HFF-Myc (cell line): ENCODE measurements at places on chromosomes 2 and 18.

- DNase-seq = no peak
Measured at GRCh38 chr2:148968776-148969319, 69.7 kb upstream of the LYPD6B start.

GRCh38 chr2:223604231-223604630 lies 2.1 kb upstream of the SCG2 start:
- DNase-seq = no peak

DNA sequence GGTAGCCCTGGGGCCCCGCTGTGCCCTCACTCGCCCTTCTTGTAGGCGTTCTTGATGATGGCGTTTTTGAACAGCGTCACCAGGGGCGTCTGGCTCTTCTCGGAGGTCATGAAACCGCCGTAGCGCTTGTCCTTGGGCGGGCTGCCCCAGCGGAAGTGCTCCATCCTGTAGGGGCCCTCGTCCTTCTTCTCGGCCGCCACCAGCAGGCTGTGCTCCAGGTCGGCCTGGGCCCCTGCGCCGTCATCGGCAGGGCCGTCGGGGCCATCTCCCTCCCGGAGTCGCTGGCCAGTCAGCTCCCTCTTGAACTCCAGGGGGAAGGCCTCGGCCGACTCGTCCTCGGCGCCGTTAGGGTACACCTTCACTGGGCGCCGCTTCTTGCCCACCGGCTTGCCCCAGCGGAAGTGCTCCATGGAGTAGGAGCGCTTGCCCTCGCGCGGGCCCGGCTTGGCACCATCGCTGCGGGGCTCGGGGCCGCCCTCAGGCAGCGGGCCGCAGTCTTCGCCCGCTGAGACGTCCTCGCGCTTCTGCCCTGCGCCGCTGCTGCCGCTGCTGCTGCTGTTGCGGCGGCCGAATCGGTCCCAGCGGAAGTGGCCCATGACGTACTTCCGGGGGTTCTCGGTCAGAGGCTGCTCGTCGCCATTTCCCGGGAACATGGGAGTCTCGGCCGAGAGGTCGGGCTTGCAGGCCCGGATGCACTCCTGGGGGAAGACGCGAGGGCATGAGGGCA lies 7.2 kb downstream of the POMC start:
- no peak for DNase-seq

GRCh38 chr2:100783987-100784386 lies 36.0 kb upstream of the NPAS2 start:
- no peak for DNase-seq

DNA sequence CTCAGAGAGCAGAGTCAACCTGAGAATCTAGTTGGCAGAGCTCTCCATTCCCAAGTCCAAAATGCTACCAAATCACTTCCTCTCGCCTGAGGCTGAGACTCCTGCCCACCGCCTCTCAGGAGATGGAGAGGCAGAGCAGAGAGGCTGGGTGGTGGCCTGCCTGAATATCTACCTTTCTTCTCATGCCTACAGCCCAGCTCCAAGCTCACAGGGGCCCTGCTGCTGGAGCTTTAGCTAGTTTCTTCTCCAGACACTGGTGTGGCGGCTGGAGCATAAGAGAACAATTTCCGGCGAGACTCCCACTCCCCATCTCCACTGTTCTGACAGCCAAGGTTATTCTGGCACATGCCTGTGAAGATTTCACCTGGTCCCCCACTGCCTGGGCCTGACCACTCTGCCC lies 8.1 kb upstream of the CYP26B1 start:
- no peak for DNase-seq

DNA sequence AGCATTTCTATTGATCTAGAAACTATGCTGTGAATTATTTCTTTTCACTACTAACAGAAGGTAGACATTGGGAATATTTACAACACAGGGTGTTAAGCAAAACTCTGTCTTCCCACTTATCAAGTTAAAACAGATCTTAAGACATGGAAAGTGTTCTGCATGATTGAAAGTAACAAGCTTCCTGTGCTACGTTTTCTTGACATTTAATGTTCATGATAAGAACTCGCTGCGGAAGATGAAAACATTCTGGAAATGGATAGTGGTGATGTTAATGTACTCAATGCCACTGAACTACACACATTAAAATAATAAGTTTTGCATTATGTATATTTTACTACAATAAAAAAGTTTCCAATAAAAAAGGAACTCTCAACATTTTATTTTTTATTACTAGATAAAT lies 74.4 kb upstream of the SCN7A start:
- DNase-seq = no peak

DNA sequence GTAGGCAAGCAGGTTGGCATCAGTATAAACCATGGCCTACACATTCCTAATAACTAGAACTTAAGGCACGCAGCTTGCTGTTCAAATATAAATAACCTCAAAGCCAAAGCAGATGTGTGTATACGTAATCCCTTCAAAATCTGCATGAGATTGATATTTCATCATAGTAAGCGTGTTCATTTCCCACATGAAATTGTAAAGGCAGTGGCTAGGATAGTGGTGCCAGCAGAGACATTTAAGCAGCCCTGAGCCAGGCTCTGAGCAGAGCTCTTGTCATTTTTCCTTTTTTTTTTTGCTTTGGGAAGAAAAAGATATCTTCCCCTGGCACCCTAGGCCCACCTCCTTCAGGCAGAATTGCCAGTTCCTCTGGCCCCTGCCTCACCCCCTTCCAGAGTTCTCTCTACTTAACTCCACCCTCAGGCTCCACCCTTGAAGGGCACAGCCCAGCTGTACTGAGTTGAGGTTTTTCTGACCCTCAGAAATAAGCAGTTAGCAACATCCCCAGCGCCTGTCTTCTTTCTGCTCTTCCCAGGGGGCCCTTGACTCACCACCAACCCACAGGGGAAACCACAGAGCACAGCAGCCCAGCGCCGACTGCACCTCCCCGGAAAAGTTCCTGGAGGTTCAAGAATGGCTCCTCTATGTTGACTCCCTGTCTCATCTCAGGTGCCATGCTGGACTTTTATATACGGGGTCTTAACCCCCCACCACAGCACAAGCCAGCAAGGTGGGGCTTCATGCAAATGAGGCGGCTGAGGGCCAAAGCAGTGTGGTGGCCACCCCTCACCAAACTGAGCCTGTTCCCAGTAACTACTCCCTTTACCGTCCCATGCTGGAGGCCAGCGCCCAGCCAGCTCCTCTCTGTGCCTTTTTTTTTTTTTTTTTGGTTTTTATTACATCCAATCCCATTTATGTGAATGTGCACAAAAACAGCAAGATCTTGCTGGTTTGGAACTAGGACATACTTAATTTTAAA lies 84.7 kb downstream of the EHD3 start:
- no peak for DNase-seq

GRCh38 chr2:234435836-234436481 lies 60.9 kb downstream of the ARL4C start:
- no peak for DNase-seq

- DNase-seq = no peak
Measured at GRCh38 chr2:46570396-46570795, 91.0 kb downstream of the TMEM247 start.

- DNase-seq = no peak
Measured at GRCh38 chr2:207499114-207499513, 30.6 kb upstream of the CREB1 start.

DNA sequence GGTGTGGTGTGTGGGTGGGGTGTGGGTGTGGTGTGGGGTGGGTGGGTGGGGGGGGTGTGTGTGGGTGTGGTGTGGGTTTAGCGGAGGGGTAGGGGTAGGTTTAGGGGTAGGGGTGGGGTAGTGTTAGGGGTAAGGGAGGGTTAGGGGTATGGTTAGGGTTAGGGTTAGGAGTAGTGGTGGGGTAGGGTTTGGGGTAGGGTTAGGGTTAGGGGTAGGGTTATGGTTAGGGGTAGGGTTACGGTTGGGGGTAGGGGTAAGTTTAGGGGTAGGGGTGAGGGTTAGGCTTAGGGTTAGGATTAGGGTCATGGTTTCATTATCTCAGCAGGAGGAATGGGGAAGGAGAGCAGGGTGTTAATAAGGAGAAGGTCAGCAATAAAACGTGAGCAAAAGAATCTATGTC lies 11.3 kb upstream of the PARD6G start:
- no peak for DNase-seq

- DNase-seq = no peak
Measured at GRCh38 chr2:229679393-229680125, 34.8 kb downstream of the DNER start.
